Astrocyte (in vitro differentiated cells and primary cell): ENCODE measurements at places on chromosomes 13 and 19.

- no peak for DNase-seq
Measured at GRCh38 chr13:39049274-39049673, 11.0 kb downstream of the NHLRC3 start.

- no peak for DNase-seq
Measured at GRCh38 chr13:47904241-47904640, 96.8 kb downstream of the SUCLA2 start.

DNA sequence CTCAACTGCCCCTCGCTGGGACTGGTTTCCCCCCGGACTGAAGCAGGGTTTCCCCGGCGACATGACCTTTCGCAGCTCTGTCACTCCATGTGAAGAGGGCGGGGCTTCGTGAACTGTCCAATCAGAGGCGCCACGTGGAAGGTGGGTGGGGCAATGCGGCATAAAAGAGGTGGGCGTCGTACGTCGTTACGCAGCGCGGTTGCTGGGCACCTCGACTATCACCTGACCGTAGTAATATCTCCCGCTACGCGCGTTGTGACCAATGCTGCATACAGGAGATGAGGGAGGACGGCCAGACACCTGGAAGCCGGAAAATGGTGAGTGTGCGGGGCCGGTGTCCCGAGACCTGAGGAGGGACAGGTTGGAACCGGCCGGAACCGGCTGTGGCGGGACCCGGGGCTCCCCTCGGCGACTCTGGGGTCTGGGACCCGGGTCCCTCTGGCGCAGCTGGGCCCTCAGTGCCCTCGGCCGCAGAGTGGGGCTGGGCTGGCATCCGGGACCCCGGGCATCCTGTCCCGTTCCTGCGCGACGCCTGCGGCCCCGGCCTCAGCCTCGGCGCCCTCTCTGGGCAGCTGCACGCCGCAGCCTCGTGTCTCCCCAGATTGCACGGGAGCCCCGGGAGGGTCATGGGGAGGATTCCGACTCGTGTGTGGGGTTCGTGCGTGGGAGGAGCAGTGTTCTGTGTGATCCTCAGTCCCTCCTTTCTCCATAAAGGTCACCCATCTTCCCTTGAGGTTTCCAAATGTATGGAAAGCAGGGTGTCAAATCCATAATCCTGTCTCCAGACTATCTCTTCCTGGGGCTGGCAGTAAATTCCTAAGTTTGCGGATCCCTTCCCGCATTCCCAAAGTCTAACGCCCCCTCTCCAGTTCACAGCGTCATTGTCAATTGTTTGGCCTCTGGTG lies 32.2 kb downstream of the ZNF136 start:
- peak; percentile 58 for DNase-seq

- DNase-seq: no peak
Measured at GRCh38 chr13:74555651-74556420, 421.6 kb upstream of the KLF12 start.

GRCh38 chr19:2974342-2975041 lies 2.9 kb upstream of the TLE6 start:
- peak; percentile 13 for DNase-seq

GRCh38 chr19:5934069-5934401 lies 20.0 kb downstream of the CAPS start:
- no peak for DNase-seq

DNA sequence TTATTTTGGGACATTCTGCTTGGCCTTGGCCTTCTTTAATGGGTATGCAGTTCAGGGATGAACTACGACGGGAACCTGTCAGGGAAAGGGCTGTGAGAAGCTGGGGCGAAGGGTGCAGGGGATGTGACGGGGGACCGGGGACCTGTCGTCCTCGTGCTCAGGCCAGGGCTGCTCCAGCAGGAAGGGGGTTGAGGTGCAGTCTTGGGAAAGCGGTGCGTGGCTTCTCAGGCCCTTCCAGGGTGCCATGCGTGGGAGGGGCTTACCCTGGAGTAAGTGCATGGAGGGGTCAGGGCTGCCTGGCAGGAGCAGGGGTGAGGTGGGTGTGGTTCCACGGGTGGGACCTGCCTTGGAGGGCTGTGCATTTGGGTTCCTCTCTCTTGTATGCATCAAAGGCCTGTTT lies 100.8 kb downstream of the TEX29 start:
- no peak for DNase-seq

GRCh38 chr19:36573020-36573894 lies at the start of gene ZNF529:
Gene ZNF529, minus strand, starts transcription at chr19:36573292. Its CDS starts 946 bp downstream, at chr19:36572346.
- DNase-seq: peak; percentile 88

DNA sequence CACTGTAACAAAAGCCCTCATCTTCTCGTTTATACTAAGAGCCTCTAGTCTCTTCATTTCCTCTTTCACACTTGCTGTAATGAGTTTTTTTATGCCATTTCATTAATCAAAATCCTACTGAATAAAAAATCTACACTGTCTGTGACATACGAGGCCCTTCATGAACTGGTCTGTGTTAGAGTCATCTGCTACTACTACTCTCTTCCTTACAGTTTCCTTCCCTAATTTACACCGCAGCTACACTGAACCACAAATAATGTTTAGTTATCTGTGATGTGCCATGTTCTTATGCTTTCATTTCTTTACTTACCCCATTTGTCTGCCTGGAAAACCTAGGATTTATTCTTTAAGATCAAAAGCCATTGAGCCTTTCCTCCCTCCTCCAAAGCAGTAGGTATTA lies 16.0 kb downstream of the UFM1 start:
- no peak for DNase-seq

GRCh38 chr13:106205871-106206270 lies 329.6 kb downstream of the EFNB2 start:
- DNase-seq: no peak

- no peak for DNase-seq
Measured at GRCh38 chr13:85431720-85432119, 367.5 kb downstream of the SLITRK6 start.

DNA sequence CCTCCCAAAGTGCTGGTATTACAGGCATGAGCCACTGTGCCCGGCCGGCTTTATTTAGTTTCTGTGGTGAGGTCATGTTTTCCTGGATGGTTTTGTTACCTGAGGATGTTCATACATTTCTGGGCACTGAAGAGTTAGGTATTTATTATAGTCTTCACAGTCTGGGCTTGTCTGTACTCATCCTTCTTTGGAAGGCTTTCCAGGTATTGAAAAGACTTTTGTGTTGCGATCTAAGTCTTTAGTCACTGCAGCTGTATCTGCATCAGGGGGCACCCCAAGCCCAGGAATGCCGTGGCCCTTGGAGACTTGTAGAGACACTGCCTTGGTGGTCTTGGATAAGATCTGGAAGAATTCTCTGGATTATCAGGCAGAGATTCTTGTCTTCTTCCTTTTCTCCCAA lies 12.8 kb downstream of the BLOC1S3 start:
- no peak for DNase-seq

DNA sequence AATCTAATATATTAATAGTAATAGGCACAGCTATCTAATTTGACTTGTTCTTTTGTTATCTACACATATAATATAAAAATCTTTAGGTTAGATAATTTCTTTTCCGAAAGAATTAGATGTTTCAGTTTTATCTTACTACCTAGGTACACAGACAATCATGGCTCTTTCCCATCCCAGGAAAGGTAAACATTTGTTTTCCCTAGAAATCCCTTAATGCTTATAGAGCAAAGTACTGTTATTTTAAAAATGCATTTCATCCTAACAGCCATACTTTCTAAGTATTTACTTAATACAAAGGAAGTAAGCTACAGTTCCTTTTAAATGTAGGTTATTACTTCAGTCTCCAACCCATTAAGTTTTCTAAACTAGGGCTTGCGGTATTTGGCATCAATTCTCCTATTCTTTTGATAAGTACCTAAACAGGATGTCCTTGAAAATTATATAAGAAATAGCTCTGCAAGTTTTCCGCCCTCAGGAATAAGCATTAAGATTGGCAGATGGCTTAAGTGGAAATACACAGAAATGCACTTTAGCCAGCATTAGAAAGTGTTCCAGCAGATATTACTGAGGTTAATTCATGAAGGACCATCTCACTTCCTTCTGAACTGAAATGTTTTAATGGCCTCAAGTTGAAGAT lies 616.2 kb upstream of the SPRY2 start:
- DNase-seq: no peak

DNA sequence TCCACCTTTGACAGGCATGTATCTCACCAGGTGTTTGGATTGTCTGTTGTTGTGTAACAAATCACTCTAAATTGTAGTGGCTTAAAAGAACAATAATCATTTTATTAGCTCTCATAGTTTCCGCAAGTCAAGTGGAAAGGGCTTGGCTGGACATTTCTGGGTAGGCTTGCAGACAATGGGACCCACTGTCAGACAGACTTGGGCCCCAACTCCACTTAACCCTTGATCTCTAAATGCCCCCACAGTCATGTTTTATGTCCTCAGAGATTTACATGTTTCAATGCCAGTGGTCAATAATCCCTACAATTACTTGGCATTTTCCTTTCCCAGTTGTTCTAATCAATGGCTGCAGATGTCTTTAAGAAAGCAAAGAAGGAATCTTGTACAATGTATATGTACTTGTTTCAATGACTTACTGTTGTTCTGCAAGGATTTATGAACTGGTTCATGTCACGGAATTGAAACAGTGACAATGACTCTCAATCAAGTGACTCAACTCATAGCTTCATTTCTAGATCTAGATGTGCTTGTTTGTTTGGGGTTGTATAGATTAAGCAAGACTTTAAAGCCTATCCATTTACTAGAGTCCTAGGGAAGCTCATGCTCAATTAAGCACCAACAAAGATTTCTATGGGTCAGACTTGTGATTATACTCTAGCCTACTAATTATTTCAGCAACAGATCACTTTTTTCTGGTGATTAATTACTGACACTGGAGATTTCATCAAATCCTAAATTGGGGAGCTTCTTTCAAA lies 510.1 kb upstream of the NBEA start:
- DNase-seq: no peak

DNA sequence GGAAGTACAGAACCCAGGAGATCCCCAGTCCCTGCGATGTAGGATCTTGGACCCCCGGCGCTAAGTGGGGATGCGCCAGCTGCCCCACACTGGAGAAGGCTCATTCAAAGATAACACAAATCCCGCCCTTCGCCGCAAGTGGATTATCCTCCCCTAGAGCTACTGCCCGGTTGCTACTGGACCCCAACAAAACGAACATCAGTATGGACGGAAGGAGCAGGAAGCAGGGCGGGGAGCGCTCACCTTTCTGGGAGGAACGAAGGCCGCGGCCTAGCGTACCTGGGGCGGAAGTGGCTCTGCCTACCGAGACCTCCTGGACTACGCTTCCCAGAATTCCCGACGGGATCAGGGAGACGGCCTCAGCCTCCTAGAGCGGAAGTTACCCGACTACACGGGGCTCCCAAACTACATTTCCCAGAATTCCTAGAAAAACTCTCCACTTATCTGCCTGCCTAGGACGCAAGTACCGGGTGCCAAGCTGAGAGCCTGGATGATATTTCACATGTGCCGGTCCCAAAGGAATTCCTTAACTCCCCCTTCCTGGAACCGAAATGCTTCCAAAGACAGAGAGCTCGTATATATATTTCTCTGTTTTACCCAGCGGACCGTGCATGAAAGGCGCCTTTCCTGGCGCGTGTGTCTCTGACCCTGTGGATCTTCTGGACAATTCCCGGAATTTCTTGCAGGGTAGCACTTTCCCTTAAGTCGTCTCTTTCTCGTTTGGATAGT lies at the start of gene ZNF112:
TSS of gene ZNF112 (minus strand) at position 298 of the 729 bp plus-strand sequence. CDS start 16,141 bp downstream, outside the sequence.
- peak; percentile 90 for DNase-seq

GRCh38 chr19:4597278-4597974 lies 37.9 kb upstream of the SEMA6B start:
- no peak for DNase-seq

GRCh38 chr19:35119578-35120155 lies 4.0 kb downstream of the FXYD3 start:
- no peak for DNase-seq

DNA sequence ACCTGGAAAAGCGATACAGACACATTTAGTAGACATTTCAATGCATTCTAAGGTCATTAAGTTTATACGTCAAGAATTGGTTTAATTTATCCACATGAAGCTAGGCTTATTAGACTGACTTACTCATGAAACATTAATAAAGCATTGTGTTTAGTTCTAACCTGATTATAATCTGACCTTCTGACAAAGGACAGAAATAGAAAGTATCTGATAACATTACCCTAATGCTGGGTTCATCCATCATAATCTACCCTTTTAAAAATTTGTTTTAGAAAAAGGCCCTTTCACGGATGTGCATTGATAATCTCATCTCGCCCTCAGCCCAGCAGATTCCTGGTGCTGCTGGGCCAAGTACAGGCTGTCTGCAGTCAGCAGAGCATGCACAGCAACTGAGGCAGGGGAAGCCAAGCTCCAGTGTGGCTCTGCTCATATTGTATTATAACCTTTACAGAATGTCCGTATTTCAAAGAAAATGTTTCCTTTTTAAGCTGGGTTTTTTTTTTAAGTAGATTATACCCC lies 142.1 kb upstream of the MAB21L1 start:
- no peak for DNase-seq

DNA sequence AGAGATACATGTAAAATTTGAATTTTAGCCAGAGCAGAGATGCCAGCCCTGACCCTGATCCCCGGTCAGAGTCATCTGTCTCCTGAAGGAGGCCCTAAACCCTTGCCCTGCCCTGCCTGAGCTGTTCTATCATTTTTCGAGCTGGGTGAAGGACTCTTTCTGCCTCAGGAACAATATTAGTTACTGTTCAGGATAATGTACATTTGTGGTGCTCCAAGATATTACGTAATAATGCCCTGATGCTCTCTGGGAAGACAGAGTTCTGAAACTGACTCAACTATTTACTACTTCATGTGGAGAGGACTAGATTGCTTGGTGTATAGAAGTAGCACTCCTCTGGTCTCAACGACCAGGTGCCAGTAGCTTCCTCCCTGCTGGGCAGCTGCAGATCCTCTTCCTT lies 37.9 kb upstream of the UBL3 start:
- DNase-seq: no peak

- DNase-seq: no peak
Measured at GRCh38 chr13:52882785-52883184, 34.3 kb upstream of the PCDH8 start.

DNA sequence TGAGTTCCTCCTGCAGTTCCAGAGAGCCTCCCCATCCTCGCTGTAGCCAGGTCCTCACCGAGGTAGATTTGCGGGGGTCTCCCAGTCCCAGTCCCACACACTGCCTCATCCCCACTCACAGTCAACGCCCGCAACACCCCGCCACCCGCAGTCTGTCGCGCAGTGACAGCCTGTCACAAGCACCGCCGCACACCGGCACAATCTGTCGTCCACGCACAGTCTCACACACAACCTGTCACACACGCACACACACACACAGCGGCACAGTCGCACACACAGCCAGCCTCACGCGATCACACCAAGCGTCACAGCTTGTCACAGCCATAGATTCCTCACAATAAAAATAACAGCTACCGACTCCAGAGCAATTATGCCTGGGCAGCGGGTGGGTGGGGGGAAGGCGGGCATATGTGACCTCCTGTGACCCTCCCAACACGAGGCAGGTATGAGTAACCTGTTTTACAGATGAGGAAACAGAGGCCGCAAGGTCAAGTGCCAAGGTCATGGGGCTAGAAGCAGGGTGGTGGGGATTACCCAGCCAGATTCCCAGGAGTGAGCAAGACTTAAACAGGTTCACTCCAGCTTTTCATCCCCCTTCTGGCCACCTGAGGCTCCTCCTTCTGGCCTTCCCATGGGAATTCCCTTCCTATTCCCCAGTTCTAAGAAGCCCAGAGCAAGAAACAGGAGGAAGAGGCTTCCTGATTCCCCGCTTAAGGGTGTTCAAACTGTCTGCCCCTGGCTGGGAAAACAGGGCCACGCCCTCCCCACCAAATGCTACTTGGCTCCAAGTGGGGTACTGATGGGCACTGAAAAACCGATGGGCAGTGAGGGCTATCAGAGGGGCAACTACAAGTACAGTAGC lies 13.9 kb downstream of the NFIX start:
- DNase-seq: no peak
